ENCODE measurements at places on chromosomes 1 and 21.

DNA sequence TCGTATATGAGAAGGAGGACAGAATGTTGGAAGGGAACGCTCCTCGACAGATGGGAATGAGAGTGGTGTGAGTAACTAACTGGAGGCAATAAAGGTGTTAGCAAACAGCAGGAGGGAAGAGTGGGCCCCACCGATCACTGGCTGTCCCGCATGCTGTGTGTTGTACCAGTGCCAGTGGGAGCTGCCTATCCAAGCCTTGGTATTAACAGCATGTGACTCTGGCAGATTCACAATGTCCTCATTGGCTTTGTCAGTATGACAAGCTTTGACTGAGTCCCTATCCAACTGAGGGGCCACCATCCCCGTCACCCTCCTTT is 188.3 kb downstream of the NRIP1 start:
- no peak for DNase-seq
- no peak overlapping the region for H3K4me3 ChIP-seq
- no peaks in the 10 kb centered on the region for H3K27me3 ChIP-seq
- no peaks in the 10 kb centered on the region for H3K36me3 ChIP-seq
- H3K4me1 ChIP-seq = no peaks in the 10 kb centered on the region
- no peak overlapping the region for H3K27ac ChIP-seq

DNA sequence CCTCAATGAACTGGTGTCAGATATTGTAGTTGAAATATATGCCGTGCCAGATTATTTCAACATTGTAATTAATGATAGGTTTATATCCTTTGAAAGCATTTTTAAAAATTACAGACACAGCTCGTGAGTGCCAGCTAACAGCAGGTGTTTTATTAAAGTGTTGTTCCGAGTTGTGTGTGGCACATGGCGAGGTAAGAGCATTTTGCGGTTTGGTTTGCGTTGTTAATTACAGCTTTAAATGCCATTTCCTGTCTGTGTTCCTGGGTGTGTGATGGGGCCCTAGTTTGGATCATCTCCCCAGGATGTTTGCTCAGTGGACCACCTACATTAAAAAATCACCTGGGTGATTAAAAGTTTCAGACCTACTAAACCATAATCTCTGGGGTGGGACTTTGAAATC is 97.4 kb downstream of the PRDM2 start:
- H3K27me3 ChIP-seq = no peaks in the 10 kb centered on the region
- DNase-seq = no peak
- no peaks in the 10 kb centered on the region for H3K4me1 ChIP-seq

- no peaks in the 10 kb centered on the region for H3K4me1 ChIP-seq
- DNase-seq = no peak
- H3K4me3 ChIP-seq = no peak overlapping the region
- no peaks in the 10 kb centered on the region for H3K36me3 ChIP-seq
- no peak overlapping the region for H3K27ac ChIP-seq
Observed at GRCh38 chr1:97212671-97213070, 491.1 kb downstream of the PTBP2 start.

GRCh38 chr1:201537891-201538611 is 876 bp upstream of the NAV1 start:
- H3K36me3 ChIP-seq = no peaks in the 10 kb centered on the region
- H3K4me1 ChIP-seq = peaks cover 21% of the 10 kb centered on the region
- no peak overlapping the region for H3K4me3 ChIP-seq
- DNase-seq = no peak
- H3K27ac ChIP-seq = no peak overlapping the region
- peaks cover 22% of the 10 kb centered on the region for H3K27me3 ChIP-seq

DNA sequence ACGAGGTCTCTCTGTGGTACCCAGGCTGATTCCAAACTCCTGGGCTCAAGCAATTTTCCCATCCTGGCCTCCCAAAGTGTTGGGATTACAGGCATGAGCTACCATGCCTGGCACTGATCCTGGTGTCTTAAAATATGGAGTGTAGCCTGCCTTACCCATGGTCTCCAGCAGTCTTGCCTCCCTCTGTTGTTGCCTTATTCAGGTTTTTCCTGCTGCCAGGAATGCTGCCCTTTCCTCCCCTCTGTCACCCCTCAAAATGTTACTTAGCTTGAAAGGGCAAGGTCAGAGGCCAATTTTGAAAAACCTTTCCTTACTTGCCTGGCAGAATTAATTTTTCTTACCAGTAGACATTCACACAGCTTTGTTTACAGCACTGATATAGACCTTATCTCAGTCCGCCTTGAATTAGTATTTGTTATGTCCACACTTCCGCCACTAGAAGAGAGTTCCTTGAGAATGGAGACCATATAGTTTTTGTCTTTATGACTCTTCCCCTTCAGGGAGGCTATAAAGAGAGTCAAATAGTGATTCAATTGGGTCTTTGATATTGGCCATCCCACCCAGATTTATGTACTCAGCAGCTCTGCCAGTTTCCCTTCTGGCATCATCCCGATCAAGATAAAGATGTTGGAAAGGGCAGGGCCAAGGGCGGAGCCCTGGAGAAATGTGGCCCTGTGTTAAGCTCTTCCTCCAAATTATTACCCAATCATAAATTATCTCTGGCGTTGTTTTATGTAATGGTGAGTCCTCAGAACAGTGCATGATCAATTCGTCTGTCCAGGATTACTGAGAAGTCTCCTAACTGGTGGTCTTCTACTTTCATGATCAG is 38.8 kb downstream of the C1orf21 start:
- H3K27me3 ChIP-seq = peaks cover 2% of the 10 kb centered on the region
- no peak overlapping the region for H3K27ac ChIP-seq
- DNase-seq = no peak
- H3K4me3 ChIP-seq = no peak overlapping the region
- no peaks in the 10 kb centered on the region for H3K36me3 ChIP-seq

Measured in CD4-positive, CD25-positive, alpha-beta regulatory T cell (primary cell).